ENCODE measurements at places on chromosomes 11 and 22. TPM values are rescaled to one million over a fixed set of nuclear protein-coding genes. Genes with fewer than 3 reads are reported as not detected.

DNA sequence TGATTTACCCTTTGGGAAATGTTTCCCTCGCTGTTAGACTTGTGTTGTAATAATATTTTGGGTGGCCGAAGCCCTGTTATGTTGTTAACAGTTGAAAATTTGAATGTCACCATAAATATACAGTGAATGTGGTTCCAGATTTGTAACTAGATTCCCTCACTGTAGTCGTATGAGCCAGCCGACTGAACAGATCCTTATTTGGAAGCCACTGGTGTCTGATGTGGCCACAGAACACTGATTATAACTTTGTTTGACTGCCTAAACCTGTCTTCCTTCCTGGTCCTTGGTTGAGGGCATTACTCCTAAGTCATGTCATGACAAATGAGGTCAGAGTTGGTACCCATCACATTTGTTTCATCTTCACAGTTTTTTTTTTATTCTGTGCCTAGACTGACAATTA, 45.4 kb downstream of the YAP1 start:
- H3K36me3 ChIP-seq, result no peaks in the 10 kb centered on the region
- no peak overlapping the region for H3K27ac ChIP-seq
- H3K4me3 ChIP-seq, result no peak overlapping the region
- peaks cover 14% of the 10 kb centered on the region for H3K27me3 ChIP-seq
- no peaks in the 10 kb centered on the region for H3K4me1 ChIP-seq

DNA sequence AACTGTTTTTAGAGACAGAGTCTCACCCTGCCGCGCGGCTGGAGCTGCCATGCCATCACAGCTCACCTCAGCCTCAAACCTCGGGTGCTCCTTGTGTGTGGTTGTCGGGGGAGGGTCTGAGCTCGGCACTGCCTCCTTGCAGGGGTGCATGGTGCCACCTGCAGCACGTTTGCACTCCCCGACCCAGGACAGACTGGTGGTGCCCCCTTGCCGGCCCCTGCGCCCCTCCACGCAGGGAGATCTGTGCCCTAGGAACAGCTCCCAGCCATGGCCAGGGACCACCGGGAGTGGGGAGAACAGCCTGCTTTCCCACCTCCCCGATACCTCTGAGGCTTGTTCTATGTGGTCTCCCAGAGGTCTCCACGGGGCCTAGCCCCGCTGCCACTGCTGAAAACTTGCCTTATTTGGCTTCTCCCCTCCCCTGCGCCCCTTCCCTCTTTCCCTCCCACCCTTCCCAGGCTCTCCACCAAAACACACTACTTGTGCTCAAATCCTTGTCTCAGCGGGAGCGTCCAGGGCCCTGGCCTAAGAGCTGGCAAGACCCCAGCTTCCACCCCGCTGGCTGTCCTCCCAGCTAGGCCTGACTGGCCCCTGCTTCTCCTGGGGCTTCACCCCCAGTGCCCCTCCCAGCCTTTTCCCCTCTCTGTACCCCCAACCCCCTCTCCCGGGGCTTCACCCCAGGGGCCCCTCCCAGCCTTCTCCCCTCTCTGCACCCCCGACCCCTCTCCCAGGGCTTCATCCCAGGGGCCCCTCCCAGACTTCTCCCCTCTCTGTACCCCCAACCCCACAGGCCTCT, 13.4 kb upstream of the TPCN2 start:
- H3K27ac ChIP-seq, result no peak overlapping the region
- no peaks in the 10 kb centered on the region for H3K36me3 ChIP-seq
- H3K4me1 ChIP-seq, result no peaks in the 10 kb centered on the region
- peaks cover under 1% of the 10 kb centered on the region for H3K27me3 ChIP-seq

KCNQ1 gene
- total RNA-seq, result 24.2 TPM

- no peaks in the 10 kb centered on the region for H3K36me3 ChIP-seq
- peaks cover 21% of the 10 kb centered on the region for H3K27me3 ChIP-seq
- no peak overlapping the region for H3K4me3 ChIP-seq
- no peak overlapping the region for H3K27ac ChIP-seq
These were observed 23.7 kb upstream of the DAGLA start for GRCh38 chr11:61656347-61657077.

GRCh38 chr11:128219731-128220120, 367.6 kb downstream of the ETS1 start:
- H3K27me3 ChIP-seq, result peaks cover 1% of the 10 kb centered on the region
- no peak overlapping the region for H3K27ac ChIP-seq
- H3K4me1 ChIP-seq, result peaks cover 3% of the 10 kb centered on the region
- no peak overlapping the region for H3K4me3 ChIP-seq
- H3K36me3 ChIP-seq, result no peaks in the 10 kb centered on the region

MTFP1 gene
- total RNA-seq, result 64.8 TPM

- DNase-seq, result no peak
- H3K27ac ChIP-seq, result no peak overlapping the region
- peaks cover 32% of the 10 kb centered on the region for H3K4me1 ChIP-seq
- peaks cover 9% of the 10 kb centered on the region for H3K36me3 ChIP-seq
- H3K27me3 ChIP-seq, result no peaks in the 10 kb centered on the region
These were observed 2.7 kb downstream of the SRRD start for GRCh38 chr22:26486394-26486793.

DNA sequence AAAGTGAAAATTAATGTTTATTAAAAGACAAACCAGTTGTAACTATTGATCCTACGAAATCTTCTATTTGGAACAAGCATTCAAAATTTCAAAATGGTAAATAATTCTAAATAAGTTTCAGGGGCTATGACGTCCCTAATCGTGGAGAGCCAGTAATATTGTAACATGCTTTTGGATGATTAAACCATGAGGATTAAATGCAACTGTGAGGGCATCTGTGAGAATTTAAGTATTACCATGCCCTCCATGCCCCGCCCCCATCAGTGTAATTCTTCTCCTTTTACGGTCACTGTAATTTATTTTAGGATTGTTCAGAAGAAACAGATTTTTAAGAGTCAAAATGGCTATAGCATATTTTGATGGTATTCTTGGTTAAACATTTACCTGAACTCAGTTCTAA, 133.2 kb downstream of the APOL5 start:
- H3K27me3 ChIP-seq, result peaks cover 1% of the 10 kb centered on the region
- H3K4me1 ChIP-seq, result no peaks in the 10 kb centered on the region
- H3K4me3 ChIP-seq, result no peak overlapping the region
- DNase-seq, result no peak

DNA sequence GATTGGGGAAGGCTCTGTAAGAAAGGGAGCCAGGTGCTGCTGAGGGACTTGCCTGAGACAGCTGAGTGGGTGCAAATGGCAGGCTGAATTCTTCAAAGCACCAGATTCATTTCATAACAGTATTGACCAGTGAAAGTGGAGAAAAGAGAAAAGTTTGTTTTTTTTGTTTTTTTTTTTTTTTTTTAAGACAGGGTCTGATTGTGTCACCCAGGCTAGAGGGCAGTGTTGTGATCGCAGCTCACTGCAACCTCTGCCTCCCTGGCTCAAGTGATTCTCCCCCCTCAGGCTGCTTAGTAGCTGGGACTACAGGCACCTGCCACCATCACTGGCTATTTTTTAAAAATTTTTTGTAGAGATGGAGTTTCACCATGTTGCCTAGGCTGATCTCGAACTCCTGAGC, 494.0 kb downstream of the MIAT start:
- no peak overlapping the region for H3K4me3 ChIP-seq
- DNase-seq, result no peak
- no peak overlapping the region for H3K27ac ChIP-seq
- H3K27me3 ChIP-seq, result peaks cover 17% of the 10 kb centered on the region
- no peaks in the 10 kb centered on the region for H3K36me3 ChIP-seq

- no peak overlapping the region for H3K4me3 ChIP-seq
- no peak for DNase-seq
These were observed 49.5 kb downstream of the VSIG10L2 start for GRCh38 chr11:125995313-125995712.

GRCh38 chr11:60280412-60280811, at the start of gene MS4A4A:
Gene MS4A4A, plus strand, starts transcription at chr11:60280666. Its CDS starts 10 bp downstream, at chr11:60280676.
- H3K4me1 ChIP-seq, result no peaks in the 10 kb centered on the region
- no peaks in the 10 kb centered on the region for H3K27me3 ChIP-seq
- H3K27ac ChIP-seq, result no peak within 1 kb of the TSS
- H3K4me3 ChIP-seq, result no peak within 1 kb of the TSS
- DNase-seq, result no peak
- no peaks in the 10 kb centered on the region for H3K36me3 ChIP-seq

ARHGAP42 gene
- not detected for total RNA-seq

DNA sequence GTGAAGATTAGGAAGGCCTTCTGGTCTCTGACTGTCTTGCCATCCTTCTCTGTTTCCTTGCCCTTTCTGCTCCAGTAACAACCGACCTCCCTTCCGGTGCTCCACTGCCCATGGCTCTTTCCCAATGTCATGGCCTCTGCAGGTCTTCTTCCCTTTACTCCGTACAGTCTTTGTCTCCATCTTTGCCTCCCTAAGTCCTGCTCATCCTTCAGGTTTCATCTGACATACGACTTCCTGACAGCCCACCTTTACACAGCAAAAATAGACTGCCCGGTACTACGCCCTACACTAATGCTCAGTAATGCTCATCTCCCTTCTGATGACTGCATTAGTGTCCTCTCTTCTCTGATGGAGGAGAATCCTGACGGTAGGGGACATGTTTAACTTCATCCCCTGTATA, 63.9 kb downstream of the FBXO7 start:
- H3K4me3 ChIP-seq, result no peak overlapping the region
- H3K4me1 ChIP-seq, result no peaks in the 10 kb centered on the region
- no peak overlapping the region for H3K27ac ChIP-seq
- H3K27me3 ChIP-seq, result peaks cover 7% of the 10 kb centered on the region
- no peaks in the 10 kb centered on the region for H3K36me3 ChIP-seq
- DNase-seq, result no peak

DNA sequence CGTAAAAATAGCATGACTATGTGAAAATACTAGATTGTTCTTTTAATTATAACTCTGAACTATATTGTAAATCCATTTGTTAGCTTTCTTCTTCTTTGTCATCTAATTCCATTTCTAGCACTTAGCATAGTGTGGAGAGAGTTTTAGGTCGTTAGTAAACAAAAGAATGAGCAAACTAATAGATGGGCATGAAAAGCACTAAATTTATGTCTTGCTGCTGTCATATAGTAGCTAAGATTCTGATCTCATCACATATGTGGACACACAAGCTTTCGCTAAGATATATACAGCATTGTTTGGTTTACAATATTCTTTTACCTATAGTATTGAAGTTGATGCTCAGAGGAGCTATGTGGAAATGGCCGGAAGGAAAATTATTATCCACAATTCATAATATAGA, 370.5 kb downstream of the CNTN5 start:
- no peak overlapping the region for H3K4me3 ChIP-seq
- no peaks in the 10 kb centered on the region for H3K36me3 ChIP-seq
- no peaks in the 10 kb centered on the region for H3K27me3 ChIP-seq
- no peak overlapping the region for H3K27ac ChIP-seq

BIK gene
- 1.8 TPM for total RNA-seq

DNA sequence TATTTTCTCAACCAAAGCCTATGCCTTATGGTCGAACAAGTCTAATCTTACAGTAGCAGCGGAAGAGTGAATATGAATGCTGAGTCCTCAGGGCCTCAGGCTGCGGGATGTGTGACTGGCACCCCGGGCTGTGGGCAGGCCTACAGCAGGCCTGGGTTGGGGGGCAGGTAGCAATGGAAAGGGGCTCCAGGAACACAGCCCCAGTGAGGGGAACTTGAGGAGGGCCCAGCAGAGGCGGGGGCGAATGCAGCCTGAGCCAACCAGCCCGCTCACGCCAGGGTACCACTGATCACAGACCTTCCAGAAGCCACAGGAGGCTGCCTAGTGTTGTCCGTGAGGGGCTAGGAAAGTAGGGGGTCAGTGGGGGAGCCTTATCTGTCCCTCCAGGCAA, 11.3 kb upstream of the CD5 start:
- peak overlapping the region; percentile 84 for H3K4me3 ChIP-seq
- H3K4me1 ChIP-seq, result peaks cover 62% of the 10 kb centered on the region
- H3K36me3 ChIP-seq, result peaks cover 3% of the 10 kb centered on the region
- no peaks in the 10 kb centered on the region for H3K27me3 ChIP-seq

SCGB1D2 gene
- total RNA-seq, result not detected

MS4A14 gene
- total RNA-seq, result not detected

DNA sequence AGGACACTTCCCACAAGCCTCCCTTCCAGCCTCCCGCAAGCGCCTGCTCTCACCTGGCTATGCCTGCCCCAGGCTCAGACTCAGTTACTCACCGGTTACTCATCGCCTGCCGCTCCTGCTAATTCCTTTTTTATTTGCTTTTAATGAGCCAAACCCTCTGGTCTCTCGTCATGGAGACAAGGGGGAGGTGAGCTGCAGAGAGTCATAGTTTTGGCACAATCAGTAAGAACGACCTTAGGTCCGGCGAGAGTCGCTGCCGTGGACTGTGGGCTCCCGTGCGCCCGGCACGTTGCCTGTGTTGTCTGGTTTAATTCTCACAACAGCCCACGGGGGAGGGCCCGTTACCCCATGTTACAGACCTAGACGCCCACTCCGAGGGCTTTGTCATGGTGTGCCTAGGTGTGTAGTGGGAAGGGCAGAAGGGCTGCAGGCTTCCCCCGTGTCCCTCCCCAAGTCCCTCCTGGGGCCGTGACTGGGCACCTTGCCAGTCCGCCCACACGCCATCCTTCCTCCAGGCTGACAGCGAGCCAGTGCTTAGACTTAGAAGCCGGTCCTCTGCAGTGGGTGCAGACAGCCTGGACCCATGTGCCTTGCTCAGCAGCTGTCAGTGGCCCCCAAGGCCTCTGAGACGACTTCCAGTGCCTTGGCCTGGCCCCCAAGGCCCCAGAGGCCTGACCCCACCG, 42.2 kb downstream of the WNT7B start:
- H3K27me3 ChIP-seq, result peaks cover 7% of the 10 kb centered on the region
- H3K27ac ChIP-seq, result no peak overlapping the region
- H3K4me3 ChIP-seq, result no peak overlapping the region
- DNase-seq, result no peak
- no peaks in the 10 kb centered on the region for H3K36me3 ChIP-seq
- no peaks in the 10 kb centered on the region for H3K4me1 ChIP-seq

- peaks cover 6% of the 10 kb centered on the region for H3K27me3 ChIP-seq
- no peaks in the 10 kb centered on the region for H3K36me3 ChIP-seq
- no peak for DNase-seq
- H3K27ac ChIP-seq, result no peak overlapping the region
- no peak overlapping the region for H3K4me3 ChIP-seq
These were observed 46.3 kb downstream of the TRAF6 start for GRCh38 chr11:36463781-36464180.

- peaks cover 2% of the 10 kb centered on the region for H3K4me1 ChIP-seq
- no peak overlapping the region for H3K27ac ChIP-seq
- no peak overlapping the region for H3K4me3 ChIP-seq
- peaks cover 12% of the 10 kb centered on the region for H3K27me3 ChIP-seq
- no peaks in the 10 kb centered on the region for H3K36me3 ChIP-seq
These were observed 64.5 kb upstream of the B3GAT1 start for GRCh38 chr11:134476435-134477021.

DNA sequence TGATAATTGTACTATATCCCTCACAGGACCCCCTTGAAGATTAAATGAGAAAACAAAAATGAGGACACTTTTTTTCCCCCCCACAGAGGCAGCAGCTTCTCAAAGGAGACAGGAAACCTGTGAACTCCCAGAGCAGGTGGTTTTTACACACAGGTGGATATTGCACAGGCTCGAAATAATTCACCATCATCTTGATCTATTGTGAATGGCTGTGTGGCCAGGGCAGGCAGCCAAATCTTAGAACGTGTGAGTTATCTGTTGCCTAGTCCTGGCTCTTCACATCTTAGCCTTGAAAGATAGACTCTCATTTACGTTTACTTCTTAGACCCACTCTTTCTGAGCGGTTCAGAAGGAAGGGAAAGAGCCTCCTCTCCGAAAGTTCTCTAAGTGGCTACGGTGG, 23.5 kb downstream of the PPFIBP2 start:
- H3K4me1 ChIP-seq, result peaks cover 61% of the 10 kb centered on the region
- no peak overlapping the region for H3K27ac ChIP-seq

GRCh38 chr11:7208391-7208790, 43.3 kb upstream of the SYT9 start:
- no peaks in the 10 kb centered on the region for H3K36me3 ChIP-seq
- no peak overlapping the region for H3K4me3 ChIP-seq
- no peak for DNase-seq
